ENCODE measurements at places on chromosomes 12 and 14.

DNA sequence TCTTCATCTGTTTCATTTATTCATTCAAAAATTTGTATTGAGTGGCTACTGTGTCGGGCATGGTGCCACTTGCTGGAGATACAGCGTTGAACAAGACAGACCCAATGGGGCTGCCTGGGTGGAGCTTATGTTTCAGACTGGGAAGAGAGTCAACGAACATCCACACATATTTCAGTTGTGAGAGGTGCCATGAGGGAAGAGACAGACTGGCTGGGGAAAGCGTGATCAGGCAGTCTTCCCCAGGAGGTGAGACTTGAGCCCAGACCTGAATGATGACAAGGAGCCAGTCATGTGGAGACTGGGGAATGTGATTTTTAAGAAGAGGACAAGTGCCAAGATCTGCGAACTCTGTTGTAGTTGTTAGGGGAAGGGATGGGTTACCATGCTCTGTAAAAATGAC is 12.2 kb downstream of the BICD1 start:
- DNase-seq = no peak

GRCh38 chr12:128421375-128421774 is 154.4 kb downstream of the TMEM132C start:
- DNase-seq = no peak

DNA sequence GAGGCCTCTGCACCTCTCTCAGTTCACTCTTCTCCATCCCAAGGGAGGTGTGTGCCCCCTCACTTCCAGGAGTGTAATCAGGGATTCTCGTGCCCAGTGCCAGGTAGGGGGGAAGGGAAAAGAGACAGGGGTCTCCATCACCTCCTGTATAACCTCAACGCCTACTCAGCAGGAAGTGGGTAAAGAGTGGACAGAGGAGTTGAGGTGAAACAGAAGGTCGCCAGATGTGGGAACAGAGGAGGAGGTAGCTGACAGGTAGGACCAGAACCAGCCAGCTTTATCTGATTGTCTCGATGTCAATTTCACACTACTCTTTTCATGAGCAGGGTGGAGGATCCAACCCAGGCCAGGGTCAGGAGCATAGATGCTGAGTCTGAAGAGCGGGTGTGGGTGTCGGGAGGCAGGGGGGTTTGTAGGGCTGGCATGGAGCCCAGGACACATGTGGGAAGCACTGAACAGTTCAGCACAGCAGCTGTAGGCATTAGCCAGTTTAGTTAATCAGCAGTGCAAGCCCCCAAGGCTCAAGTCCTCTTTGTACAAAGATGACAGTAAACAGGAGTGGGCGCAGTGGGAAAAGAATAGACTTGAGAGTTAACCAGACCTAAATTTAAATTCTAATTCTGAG is 213.5 kb downstream of the PELI2 start:
- no peak for DNase-seq

DNA sequence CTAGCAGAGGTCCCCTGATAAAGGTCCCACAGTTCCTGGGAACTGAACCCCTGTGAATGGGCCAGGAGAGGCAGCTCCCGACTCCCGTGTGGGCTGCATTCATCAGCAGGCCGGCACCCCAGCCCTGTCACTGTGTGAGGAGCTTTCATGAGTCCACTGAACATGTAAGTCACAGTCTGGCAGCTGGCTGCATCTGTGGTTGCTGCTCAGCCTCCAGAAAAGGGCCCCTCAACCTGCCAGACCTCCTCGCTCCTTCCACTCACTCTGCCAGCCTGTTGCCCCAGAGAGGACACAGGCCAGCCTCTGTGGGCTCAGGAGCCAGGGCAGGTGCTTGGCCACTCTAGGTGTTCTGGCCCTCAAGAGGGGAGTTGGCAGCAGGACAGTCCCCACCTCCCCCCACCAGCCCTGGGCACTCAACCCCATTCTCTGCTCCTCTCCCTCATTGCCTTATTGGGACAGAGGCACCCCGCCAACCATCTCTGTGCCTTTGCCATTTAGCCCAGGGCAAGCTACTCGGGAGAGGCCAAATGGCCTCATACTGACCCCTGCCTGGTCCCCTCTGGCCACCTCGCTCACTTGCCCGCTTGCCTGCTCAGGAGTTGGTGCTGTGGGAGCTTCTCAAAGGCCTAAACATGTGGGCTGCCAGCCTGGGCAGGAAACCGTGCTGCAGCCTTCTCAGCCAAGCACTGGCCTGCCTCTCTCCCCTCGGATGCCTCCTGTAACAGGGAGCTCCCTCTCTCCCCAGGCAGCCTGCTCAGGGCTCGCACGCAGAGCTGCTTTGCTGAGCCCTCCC is 1.9 kb downstream of the RTL1 start:
- DNase-seq = no peak
